ENCODE measurements at places on chromosomes 4 and X. TPM values are rescaled to one million over a fixed set of nuclear protein-coding genes. Genes with fewer than 3 reads are reported as not detected.

The MAGEA3 gene
- not detected for polyA plus RNA-seq

The AFM gene
- polyA plus RNA-seq: not detected

The CXCL13 gene
- polyA plus RNA-seq: 5.4 TPM

The VCX gene
- polyA plus RNA-seq: not detected

The HSFX3 gene
- not detected for polyA plus RNA-seq

The CHRDL1 gene
- polyA plus RNA-seq: 10.5 TPM

The CC2D2A gene
- 9.2 TPM for polyA plus RNA-seq

The ZNF157 gene
- polyA plus RNA-seq: 0.10 TPM

The MAD2L1 gene
- polyA plus RNA-seq: 2.3 TPM

The PFKFB1 gene
- polyA plus RNA-seq: 0.06 TPM

The GAGE12F gene
- not detected for polyA plus RNA-seq

The NUDT11 gene
- 0.44 TPM for polyA plus RNA-seq

The NEXMIF gene
- polyA plus RNA-seq: 0.08 TPM

The GRIA3 gene
- polyA plus RNA-seq: 0.05 TPM

The ACOX3 gene
- 15.6 TPM for polyA plus RNA-seq

The SSX4 gene
- polyA plus RNA-seq: not detected

The PLAC1 gene
- 0.63 TPM for polyA plus RNA-seq

The TEX13C gene
- polyA plus RNA-seq: not detected

The EPHA5 gene
- polyA plus RNA-seq: not detected

The MXRA5 gene
- 3.4 TPM for polyA plus RNA-seq

The IRS4 gene
- polyA plus RNA-seq: 0.05 TPM

The TCEAL2 gene
- polyA plus RNA-seq: 7.6 TPM

The AKAP14 gene
- polyA plus RNA-seq: 7.6 TPM

The SCOC gene
- 36.5 TPM for polyA plus RNA-seq

The UNC5C gene
- polyA plus RNA-seq: 0.68 TPM

The SRPX2 gene
- 5.6 TPM for polyA plus RNA-seq

The IDUA gene
- 28.4 TPM for polyA plus RNA-seq

The NSUN7 gene
- polyA plus RNA-seq: 7.1 TPM

The C1QTNF7 gene
- polyA plus RNA-seq: 1.6 TPM

The GAGE2A gene
- not detected for polyA plus RNA-seq

The UGT2B17 gene
- polyA plus RNA-seq: 0.08 TPM

The GAGE12H gene
- polyA plus RNA-seq: not detected

The MAGEB10 gene
- not detected for polyA plus RNA-seq

The GPAT3 gene
- polyA plus RNA-seq: 6.6 TPM

The COL25A1 gene
- polyA plus RNA-seq: 2.2 TPM

Measured in lung (tissue), 17 donors.